ENCODE measurements at places on chromosomes 7 and 10.

GRCh38 chr10:112308125-112308502 lies 24.9 kb downstream of the TECTB start:
- H3K27me3 ChIP-seq, result no peaks in the 10 kb centered on the region
- H3K36me3 ChIP-seq, result no peaks in the 10 kb centered on the region
- DNase-seq, result no peak
- H3K4me1 ChIP-seq, result no peaks in the 10 kb centered on the region
- no peak overlapping the region for H3K27ac ChIP-seq

DNA sequence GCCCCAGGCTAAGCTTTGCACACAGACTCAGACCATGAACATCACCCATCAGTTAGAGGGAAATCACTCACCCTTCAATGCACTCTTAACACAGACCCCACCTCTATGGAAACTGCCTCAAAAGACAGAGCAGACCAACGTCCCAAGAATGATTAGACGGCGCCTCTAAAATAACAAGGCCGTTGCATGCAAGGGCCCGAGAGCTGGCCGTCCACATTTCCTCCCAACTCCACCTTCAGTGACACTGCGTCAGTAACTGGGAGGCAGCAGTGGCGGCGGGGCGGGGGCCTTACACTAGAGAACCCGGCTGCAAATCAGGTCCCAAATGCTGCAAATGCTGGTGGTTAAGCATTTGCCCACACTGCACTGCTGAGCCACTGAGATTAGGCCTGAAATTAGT lies 115.0 kb downstream of the PTPRN2 start:
- H3K27ac ChIP-seq, result no peak overlapping the region
- peaks cover 2% of the 10 kb centered on the region for H3K27me3 ChIP-seq
- H3K4me3 ChIP-seq, result no peak overlapping the region
- H3K4me1 ChIP-seq, result peaks cover 7% of the 10 kb centered on the region
- no peak for DNase-seq

GRCh38 chr7:148290538-148290937 lies 300.0 kb upstream of the C7orf33 start:
- H3K27me3 ChIP-seq, result no peaks in the 10 kb centered on the region
- H3K27ac ChIP-seq, result no peak overlapping the region
- H3K36me3 ChIP-seq, result no peaks in the 10 kb centered on the region
- H3K4me3 ChIP-seq, result no peak overlapping the region

GRCh38 chr10:32104622-32105509 lies 48.6 kb upstream of the KIF5B start:
- H3K4me1 ChIP-seq, result peaks cover 3% of the 10 kb centered on the region
- H3K36me3 ChIP-seq, result no peaks in the 10 kb centered on the region
- no peaks in the 10 kb centered on the region for H3K27me3 ChIP-seq
- DNase-seq, result no peak
- no peak overlapping the region for H3K27ac ChIP-seq

DNA sequence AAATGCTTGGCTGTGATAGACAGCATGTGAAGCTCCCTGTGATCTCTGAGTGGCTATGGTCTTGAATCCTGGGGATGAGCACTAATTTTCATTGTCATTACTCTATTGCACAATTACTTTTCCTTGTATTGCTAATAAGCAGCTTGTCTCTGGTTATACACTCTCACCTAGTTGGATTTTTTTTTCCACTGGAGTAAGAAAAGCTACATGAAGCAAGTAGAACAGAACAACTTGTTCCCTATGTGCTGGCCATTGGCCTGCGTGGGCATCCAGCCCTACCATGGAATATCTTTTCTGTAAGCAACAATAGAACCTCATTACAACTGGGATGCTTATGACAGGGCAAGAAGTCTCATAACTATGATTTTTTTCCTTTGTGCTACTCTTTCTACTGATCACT lies 807.4 kb downstream of the TNS3 start:
- no peaks in the 10 kb centered on the region for H3K4me1 ChIP-seq
- no peak overlapping the region for H3K27ac ChIP-seq
- H3K4me3 ChIP-seq, result no peak overlapping the region
- DNase-seq, result no peak
- no peaks in the 10 kb centered on the region for H3K36me3 ChIP-seq

GRCh38 chr10:128052696-128053095 lies 73.5 kb downstream of the MKI67 start:
- H3K36me3 ChIP-seq, result peaks cover 58% of the 10 kb centered on the region
- no peak overlapping the region for H3K27ac ChIP-seq
- DNase-seq, result no peak
- no peaks in the 10 kb centered on the region for H3K27me3 ChIP-seq
- no peak overlapping the region for H3K4me3 ChIP-seq
- H3K4me1 ChIP-seq, result peaks cover 30% of the 10 kb centered on the region

DNA sequence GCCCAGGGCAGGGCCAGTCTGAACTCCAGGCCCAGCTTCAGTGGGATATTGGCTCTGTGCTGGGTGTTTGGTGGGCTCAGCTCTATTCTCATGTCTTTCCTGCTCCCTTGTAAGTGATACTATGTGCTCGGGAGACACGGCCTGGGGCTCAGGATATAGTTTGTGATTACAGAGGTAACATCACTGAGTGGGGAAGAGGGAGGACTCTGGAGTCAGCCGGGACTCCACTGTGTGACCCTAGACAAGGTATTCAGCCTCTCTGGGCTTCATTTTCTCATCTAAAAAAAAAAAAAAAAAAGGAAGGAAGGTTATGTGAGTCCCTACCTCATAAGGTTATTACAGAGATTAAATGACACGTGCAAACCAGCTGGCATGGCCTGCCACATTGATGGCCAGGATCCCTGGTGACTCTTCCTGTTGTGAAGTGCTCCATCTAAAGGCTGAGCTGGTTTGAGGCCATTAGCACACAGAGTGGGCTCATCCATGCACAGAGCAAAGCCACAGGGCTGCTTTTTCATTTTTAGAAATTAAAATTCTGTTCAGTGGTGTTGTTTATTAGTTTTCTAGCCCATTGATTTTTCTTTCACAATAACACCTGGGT lies 15.7 kb downstream of the SLC13A4 start:
- H3K4me3 ChIP-seq, result no peak overlapping the region
- no peak overlapping the region for H3K27ac ChIP-seq

DNA sequence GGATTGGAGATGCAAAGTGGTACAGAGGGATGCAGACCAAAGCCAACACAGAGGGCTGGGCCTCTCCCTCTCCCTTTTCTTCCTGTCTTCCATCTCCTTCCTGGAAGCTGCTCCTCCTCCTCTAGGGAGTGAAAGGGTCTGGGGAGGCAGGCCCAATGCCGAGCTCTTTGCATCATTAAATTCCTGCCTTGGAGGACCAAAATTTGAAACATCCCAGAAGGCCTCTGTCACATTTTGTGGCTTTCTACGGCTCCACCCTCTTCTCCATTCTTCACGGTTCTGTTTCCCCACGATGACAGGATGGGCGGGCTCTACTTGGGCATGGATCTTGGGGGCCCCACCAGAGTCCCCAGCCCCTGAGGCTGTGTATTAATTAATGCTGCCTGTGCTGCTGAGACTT lies 76.4 kb downstream of the NEURL1 start:
- H3K27me3 ChIP-seq, result no peaks in the 10 kb centered on the region
- no peaks in the 10 kb centered on the region for H3K4me1 ChIP-seq
- H3K4me3 ChIP-seq, result no peak overlapping the region
- no peak overlapping the region for H3K27ac ChIP-seq

DNA sequence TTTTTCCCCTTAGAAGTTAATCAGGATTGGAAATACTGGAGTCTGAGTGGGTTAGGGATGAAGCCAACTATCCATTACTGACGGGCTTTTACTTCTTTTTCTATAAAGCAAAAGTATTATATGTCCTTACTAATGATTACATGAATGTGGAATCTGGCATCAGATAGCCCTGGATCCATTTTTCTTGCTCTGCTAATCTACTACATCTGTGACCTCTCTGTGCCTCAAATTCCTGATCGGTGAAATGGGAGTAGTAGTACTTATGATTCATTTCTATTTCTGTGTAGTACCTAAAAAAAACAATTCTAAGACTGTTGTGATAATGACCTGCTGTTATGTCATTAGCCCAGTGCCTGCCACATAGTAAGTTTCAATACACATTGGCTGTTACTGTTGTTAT lies 621.6 kb downstream of the SORCS3 start:
- H3K4me3 ChIP-seq, result no peak overlapping the region
- no peak for DNase-seq
- H3K4me1 ChIP-seq, result no peaks in the 10 kb centered on the region
- H3K27me3 ChIP-seq, result no peaks in the 10 kb centered on the region
- no peak overlapping the region for H3K27ac ChIP-seq
- no peaks in the 10 kb centered on the region for H3K36me3 ChIP-seq

GRCh38 chr10:31721096-31721495 lies 207.5 kb downstream of the ARHGAP12 start:
- H3K27me3 ChIP-seq, result no peaks in the 10 kb centered on the region
- no peak overlapping the region for H3K27ac ChIP-seq
- no peak for DNase-seq
- no peaks in the 10 kb centered on the region for H3K4me1 ChIP-seq
- H3K36me3 ChIP-seq, result no peaks in the 10 kb centered on the region

DNA sequence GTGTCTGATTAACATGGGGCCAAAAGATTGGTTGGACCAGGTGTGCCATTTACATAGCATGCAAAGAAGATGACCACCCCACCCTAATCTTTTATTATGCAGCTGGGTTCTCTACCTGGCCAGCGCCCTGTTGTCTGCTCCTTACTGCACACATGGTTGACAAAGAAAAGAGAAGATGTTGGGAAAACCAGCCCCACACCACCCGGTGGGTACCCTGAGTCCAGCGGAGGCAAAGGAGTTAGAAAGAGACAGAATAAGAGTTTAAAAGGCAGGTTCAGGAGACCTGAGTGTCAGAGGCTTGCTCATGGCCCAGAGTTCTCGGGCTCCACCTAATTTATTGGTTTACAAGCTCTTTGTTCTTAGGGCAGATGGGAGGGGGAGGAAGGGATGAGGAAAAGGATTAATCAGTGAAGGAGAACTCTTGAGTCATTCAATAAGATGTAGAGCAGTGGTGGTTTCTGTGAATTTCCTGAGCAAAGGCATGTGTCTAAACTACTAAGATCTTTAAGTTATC lies 24.1 kb upstream of the ABCA13 start:
- no peaks in the 10 kb centered on the region for H3K4me1 ChIP-seq
- no peaks in the 10 kb centered on the region for H3K27me3 ChIP-seq
- no peak for DNase-seq

DNA sequence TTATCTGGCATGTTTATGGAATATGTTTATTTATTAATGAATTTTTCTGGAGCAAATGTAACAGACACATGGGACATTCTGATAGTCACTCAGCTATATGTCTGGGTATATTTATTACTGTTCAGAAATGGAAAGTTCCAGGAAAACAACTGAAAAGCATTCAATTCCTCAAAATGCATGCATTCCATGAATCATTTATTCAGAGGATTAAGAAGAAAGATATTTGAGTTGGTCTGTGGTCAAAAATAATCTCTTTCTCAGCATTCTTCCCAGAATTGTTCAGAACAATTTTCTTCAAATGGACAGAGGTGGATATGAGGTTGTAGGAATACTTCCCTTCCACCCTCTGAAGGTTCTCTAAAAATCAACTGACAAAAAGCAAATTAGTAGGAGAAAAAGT lies 97.6 kb upstream of the ITGB1 start:
- DNase-seq, result no peak
- H3K27me3 ChIP-seq, result no peaks in the 10 kb centered on the region
- H3K4me3 ChIP-seq, result no peak overlapping the region
- H3K27ac ChIP-seq, result no peak overlapping the region
- H3K4me1 ChIP-seq, result no peaks in the 10 kb centered on the region
- H3K36me3 ChIP-seq, result no peaks in the 10 kb centered on the region

DNA sequence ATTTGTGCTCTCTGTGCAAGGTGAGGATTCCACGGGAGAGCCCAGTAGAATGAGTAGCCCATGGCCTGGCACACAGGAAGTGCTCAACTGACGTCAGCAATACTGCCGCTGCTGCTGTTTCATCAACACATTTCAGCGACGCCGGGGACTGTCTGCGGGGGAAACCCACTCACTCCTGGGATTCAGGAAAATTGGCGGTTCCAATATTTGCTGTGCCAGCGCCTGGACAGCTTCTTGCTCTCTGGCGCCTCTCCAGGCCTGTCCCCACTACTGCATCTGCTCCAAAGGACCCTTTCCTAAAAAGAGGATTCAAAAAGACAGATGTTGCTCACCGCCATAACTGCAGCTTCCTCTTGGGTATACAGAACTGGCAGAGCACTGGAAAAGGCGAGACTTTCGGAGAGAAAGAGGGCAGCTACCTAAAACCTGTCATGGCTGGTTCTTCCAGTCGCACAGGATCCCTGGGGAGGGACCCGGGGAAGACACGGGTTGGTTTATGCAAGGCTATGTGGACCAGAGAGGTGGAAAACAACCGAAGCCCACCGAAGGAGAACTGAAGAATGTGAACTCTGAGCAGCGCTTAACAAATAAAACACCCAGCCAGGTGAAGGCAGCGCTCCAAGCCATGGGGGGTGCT lies 39.7 kb upstream of the ENO4 start:
- H3K27me3 ChIP-seq, result peaks cover 26% of the 10 kb centered on the region
- DNase-seq, result no peak
- no peak overlapping the region for H3K4me3 ChIP-seq
- no peaks in the 10 kb centered on the region for H3K4me1 ChIP-seq
- H3K27ac ChIP-seq, result no peak overlapping the region

GRCh38 chr7:142787783-142788182 lies 17.0 kb downstream of the PRSS2 start:
- H3K4me1 ChIP-seq, result peaks cover 5% of the 10 kb centered on the region
- H3K27ac ChIP-seq, result peak overlapping the region; percentile 24
- DNase-seq, result no peak
- no peak overlapping the region for H3K4me3 ChIP-seq
- no peaks in the 10 kb centered on the region for H3K36me3 ChIP-seq

DNA sequence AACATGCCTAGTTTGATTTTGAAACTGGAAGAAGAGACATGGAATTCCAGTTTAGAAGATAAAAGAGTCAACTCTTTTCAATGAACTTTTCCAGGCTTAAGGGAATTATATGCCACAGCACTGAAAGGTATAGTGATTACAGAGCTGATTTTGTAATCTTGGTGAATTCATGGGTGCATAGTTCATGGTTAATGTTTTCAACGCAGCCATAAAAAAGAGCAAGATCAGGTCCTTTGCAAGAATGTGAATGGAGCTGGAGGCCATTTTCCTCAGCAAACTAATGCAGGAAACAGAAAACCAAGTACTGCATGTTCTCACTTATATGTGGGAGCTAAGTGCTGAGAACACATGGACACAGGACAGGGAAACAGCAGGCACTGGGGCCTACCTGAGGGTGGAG lies 94.2 kb downstream of the CUBN start:
- no peaks in the 10 kb centered on the region for H3K27me3 ChIP-seq
- H3K4me3 ChIP-seq, result no peak overlapping the region
- no peak overlapping the region for H3K27ac ChIP-seq
- peaks cover 23% of the 10 kb centered on the region for H3K4me1 ChIP-seq
- no peaks in the 10 kb centered on the region for H3K36me3 ChIP-seq
- no peak for DNase-seq

GRCh38 chr10:4212111-4212630 lies 427.2 kb upstream of the KLF6 start:
- H3K4me1 ChIP-seq, result no peaks in the 10 kb centered on the region
- H3K27me3 ChIP-seq, result no peaks in the 10 kb centered on the region
- H3K36me3 ChIP-seq, result no peaks in the 10 kb centered on the region
